ENCODE measurements at places on chromosomes 5 and 9. TPM values are rescaled to one million over a fixed set of nuclear protein-coding genes. Genes with fewer than 3 reads are reported as not detected.

The MBLAC2 gene
- total RNA-seq: 11.9 TPM

The UBLCP1 gene
- total RNA-seq: 26.8 TPM

The RXRA gene
- 71.9 TPM for total RNA-seq

The ZFP2 gene
- total RNA-seq: 3.0 TPM

The IFNB1 gene
- total RNA-seq: not detected

DNA sequence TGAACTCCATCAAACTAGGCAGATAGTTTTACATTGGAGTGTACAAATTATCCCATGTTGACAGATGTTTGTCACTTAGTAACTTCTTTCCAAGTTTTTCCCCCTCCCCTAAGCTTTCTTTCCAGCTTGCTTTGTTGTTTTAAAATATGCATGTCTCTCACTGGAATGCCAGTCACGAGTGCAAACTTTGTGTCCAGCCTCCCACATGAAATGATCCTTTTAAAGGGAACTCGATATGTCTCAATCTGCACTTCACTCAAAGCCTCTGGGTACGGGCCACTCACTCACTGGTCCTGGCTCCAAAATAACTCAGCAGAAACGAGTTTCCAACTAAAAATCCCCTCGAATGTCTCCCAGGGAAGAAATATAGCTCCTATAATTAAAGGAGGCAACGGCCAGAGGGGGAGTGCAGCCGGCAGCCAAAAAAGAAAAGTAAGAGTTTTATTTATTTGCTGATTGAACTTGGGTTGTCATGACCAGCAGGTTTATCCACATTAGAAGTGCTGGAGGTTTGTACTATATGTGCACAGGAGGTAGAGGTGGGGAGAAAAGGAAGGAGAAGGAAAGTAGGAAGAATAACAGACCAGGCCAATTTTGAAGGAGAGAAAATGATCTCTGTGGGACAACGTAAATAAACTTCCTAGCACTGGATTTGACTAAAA lies 17.5 kb downstream of the NR2F1 start:
- H3K4me1 ChIP-seq: peaks cover 4% of the 10 kb centered on the region
- no peak for DNase-seq
- H3K4me3 ChIP-seq: no peak overlapping the region
- no peaks in the 10 kb centered on the region for H3K27me3 ChIP-seq
- H3K36me3 ChIP-seq: no peaks in the 10 kb centered on the region

- no peaks in the 10 kb centered on the region for H3K4me1 ChIP-seq
- no peak overlapping the region for H3K27ac ChIP-seq
- H3K27me3 ChIP-seq: no peaks in the 10 kb centered on the region
These were observed 132.9 kb upstream of the ACO1 start for GRCh38 chr9:32251539-32251938.

DNA sequence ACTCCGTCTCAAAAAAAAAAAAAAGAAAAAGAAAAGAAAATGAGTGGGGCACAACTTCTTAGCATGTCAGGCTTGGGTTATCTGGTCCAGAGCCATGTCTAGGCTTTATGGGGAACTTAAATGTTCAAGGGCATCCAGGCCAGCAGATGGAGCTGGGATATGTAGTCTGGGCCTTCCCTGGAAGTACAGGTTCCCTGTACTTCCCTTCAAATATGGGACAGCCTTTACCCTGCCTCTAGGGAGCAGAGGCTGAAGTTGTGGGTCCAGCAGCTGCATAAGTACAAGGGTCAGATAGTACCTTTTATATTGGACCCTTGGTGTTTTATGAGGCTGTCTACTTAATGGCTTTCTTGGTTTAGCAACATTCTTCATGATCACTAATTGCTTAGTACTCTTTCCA lies 42.1 kb downstream of the FAF2 start:
- DNase-seq: no peak
- no peaks in the 10 kb centered on the region for H3K27me3 ChIP-seq
- H3K36me3 ChIP-seq: no peaks in the 10 kb centered on the region
- H3K4me1 ChIP-seq: no peaks in the 10 kb centered on the region

DNA sequence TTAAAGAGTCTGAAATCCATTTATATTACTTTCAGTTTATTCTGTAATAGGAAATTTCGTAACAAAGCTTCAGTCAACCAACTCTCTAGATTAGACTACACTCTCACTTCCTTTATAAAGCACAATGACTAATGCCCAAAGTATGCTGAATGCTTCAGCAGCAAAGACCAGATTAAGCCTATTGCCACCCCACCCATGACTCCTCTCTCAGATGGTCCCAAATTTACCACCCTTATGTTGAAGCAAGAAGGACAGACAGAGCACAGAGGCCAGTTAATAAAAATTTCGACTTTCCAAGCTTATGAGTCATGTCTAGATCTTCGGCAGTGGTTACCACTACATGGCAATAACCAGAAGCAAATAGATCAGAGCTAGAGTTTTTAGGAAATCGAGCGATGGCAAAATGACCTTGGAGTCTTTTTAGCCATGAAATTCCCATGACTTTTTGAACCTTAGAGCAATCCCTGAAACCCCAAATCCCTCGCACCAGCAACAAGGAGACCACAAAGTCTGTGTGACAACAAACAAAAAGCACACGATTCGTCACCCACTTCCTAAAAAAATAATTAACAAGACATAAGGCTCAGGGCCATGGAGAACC lies 287.8 kb upstream of the RASA1 start:
- H3K27me3 ChIP-seq: no peaks in the 10 kb centered on the region
- H3K4me3 ChIP-seq: no peak overlapping the region
- DNase-seq: no peak
- H3K36me3 ChIP-seq: no peaks in the 10 kb centered on the region
